Activated CD4-positive, alpha-beta T cell treated with anti-CD3 and anti-CD28 coated beads, Interleukin-2, amount 50 U/mL, for 4 hours (primary cell): ENCODE measurements at places on chromosomes 1 and 21.

GRCh38 chr1:231927431-231927830, 300.8 kb downstream of the DISC1 start:
- DNase-seq = no peak

DNA sequence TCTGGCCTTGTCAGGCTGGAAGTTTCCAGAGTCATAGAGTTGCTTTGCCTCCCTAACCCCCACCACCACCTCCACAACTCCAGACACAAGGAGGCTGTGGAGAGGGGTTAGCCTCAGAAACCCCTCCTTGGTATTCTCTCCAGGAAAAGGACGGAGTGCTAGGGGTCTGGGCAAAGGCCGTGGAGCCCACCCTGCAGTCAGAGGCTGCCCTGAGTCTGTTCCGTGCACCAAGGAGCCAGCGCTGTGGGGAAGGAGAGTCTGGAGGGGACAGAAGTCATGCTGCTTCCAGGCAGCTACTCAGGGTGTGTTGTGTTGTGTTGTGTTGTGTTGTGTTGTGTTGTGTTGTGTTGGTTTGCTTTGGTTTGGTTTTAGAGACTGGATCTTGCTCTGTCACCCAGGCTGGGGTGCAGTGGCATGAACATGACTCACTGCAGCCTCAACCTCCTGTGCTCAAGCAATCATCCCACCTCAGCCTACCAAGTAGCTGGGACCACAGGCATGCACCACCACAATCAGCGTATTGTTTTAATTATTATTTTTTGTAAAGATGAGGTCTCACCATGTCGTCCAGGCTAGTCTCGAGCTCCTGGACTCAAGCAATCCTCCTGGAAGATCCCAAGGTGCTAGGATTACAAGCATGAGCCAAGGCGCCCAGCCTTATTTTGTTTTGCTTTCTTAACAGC, 122.2 kb upstream of the TMEM51 start:
- no peak for DNase-seq

DNA sequence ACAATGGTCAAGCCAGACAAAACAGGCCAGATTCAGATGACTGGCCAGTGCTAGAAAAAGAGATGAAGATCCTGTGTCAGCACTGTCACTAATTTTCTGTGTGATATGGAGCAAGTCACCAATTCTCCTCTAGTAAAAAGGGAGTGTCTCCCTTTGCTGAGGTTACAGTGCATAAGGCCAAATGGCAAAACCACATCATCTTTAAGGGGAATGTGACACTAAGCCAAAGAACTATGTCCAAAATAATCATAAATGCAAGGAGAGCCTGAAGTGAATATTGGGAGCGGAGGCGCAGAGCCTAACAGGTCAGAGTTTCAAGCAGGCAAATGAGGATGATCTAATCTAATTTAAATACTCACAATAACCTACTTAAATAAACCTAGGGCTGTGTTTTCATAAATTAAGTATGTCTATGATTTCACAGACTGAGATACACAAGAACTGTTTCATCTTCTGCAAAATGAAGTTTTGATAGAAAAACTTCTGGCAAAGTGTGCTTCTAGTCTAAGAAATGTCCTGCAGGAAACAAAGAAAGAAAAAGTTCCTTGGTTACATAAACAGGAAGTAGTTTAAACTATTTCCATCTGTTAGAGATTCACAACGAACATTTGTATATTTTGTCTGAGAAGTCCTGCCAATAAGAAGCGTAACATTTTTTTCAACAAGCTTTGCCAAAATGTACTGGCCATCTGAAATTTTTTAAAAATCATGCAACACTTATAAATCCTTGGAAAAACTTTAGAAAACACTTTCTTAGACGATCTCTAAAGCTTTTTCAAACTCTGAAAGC, 290.2 kb downstream of the LRRC40 start:
- DNase-seq = no peak

DNA sequence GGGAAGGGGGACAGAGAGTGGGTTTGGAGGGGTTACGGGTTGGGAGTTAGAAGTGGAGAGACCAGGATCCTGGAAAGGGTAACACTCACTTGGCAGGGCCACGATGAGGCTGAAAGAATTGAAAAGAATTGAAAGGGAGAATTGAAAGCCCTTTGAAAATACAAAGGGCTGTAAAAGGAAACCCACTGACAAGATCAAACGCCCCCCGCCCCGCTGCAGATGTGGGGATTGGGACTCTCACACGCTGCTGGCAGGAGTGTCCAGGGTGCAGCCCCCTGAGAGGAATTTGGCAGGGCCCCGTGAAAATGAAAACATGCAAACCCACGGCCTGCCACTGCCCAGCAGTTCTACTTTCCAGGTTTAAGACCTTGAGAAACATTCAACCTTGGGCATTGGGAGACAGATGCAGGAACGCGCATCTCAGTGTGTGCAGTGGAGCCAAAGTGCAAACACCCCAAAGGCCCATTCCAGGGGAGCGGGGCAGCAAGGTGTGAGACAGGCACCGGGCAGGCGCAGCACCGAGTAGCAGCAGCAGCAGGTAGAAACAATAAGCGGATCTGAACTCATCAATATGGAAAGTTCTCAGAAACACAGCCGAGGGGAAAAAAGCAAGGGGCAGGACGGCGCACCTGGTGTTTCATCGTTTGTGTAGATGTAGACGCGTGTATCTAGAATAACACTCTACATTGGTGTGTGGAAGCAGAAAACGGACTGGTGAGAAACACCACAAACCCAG, 8.3 kb upstream of the TNFRSF1B start:
- peak; percentile 48 for DNase-seq

- peak; percentile 53 for DNase-seq
Measured at GRCh38 chr1:8510041-8510823, 192.3 kb downstream of the SLC45A1 start.

DNA sequence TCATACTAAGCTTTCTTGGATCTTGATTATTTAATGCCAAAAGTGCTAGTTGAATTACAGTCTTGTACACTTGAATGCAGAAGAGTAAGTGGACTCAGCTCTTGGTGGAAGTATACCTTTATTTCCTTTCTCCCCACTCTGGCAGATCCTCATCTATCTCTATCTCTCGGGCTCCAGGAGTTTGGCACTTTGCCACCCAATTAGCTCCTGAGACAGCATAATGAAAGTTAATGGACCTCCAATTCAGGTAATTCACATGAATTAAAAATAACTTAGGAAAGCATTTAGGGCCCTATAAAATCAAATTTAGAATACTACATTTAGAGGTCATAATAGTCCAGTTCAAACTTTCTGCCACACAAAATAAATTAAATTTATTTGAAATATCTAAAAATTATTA, 67.4 kb downstream of the OLFM3 start:
- DNase-seq = no peak

DNA sequence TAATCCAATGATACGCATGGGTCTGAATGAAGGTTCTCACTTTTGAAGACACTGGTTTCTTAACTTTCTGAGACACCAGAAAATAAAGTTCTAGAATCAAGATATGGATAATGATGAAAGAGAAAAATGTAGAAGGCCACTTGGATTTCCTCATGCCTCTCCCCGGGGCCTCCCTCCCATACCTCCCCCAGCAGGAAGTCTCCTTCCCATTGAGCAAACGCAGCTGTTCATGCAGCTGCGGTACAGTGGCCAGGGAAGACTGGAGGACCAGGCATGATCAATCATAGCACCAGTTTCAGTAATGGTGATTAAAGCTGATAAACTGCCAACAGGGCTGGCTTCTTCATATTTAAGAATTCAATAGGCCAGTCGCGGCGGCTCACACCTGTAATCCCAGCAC, 10.9 kb upstream of the UBR4 start:
- DNase-seq = no peak

DNA sequence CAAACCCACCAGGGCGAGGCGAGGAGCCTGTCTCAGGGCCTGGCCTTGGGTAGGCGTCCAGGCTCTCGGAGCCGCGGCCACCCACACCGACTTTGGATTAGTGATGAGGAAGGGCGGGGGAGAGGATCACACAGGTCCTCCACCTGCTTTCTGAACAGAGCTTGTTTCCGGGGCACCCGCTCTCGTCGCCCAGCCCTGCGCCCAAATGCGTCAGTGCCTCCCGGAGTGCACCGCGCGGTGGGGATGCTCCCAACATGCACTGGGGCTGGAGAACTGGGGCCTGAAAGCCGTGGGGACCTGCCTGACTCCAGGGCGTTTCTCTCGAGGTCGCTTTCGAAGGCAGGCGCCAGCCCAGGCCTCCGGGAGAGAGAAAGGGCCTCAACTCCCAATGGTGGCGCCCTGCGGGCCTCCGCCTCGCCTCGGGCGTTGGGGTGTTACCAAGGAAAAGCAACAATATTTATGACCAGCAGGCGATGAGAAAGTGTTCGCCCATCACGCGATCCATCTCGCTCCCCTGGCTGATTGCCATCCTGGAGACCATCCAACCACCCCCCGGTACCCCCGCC, 8.9 kb upstream of the LHX8 start:
- DNase-seq = no peak

DNA sequence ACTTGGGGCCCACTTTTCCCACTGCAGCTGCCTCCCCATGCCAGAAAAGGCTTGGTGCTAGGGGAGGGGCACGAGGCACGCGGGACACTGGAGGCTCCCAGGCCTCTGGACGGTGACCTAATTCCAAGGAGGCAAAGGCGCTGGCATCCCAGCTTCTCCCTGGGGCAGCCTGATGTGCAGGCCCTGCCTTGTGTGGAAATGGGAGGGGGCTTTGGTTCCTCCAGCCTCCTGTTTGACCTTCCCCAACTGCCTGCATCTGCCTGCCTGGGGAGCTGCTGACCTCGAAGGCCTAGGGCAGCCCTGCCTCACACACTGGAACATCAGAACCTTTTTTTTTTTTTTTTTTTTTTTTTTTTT, 39.9 kb downstream of the KIAA1614 start:
- DNase-seq = no peak

- no peak for DNase-seq
Measured at GRCh38 chr21:44571296-44571695, 2.2 kb upstream of the KRTAP10-4 start.

- no peak for DNase-seq
Measured at GRCh38 chr1:185500001-185500626, 183.1 kb upstream of the IVNS1ABP start.

- peak; percentile 9 for DNase-seq
Measured at GRCh38 chr1:218345673-218346390, 696 bp downstream of the TGFB2 start.

GRCh38 chr1:77506771-77507170, 175.7 kb downstream of the ZZZ3 start:
- DNase-seq = no peak

GRCh38 chr1:20729155-20729931, 3.2 kb downstream of the SH2D5 start:
- no peak for DNase-seq

- no peak for DNase-seq
Measured at GRCh38 chr1:246335151-246335550, 171.9 kb downstream of the SMYD3 start.

DNA sequence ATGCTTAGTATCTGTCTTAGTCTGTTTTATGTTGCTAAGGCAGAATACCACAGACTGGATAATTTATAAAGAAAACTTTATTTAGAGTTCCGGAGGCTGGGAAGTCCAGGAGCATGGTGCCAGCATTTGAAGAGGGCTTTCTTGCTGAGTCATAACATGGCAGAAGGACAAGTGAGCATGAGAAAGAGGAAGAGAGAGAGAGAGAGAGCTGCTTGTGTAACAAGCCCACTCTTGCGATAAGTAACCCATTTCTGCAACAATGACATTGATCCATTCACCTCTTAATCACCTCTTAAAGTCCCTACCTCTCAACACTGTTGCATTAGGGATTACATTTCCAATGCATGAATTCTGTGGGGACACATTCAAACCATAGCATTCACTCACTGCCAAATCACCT, 11.7 kb upstream of the MYOCOS start:
- DNase-seq = no peak

DNA sequence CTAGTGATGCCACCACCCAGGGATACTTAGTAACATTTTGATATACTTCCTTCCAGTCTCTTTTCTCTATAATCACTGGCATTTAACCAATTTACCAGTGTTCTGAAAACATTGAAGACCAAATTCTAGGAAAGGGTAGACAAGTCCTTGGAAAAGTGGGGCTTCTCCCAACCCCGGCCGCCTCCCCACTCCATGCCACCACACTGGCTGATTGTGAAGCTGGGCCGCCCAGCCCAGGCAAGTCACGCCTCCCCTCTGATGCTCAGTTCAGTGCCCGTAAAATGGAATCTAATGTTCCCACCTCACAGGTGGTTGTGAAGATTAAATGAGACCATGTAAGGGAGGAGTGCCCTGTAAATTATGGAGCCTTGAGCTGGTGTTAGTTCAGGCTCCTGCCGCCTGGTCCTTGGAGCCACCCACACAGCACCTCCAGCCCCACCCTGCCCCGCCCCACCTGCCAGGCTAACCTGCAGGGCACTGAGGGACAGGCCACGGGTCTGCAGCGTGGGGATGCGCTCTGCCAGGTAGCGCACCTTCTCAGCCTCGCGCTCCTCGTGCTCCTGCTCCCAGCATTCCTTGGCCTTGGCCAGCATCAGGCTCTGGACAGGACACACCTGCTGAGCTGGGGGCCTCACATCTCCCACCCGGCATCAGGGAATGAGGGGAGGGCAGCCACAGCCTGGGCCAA, 7.3 kb downstream of the TNNI1 start:
- DNase-seq = no peak

DNA sequence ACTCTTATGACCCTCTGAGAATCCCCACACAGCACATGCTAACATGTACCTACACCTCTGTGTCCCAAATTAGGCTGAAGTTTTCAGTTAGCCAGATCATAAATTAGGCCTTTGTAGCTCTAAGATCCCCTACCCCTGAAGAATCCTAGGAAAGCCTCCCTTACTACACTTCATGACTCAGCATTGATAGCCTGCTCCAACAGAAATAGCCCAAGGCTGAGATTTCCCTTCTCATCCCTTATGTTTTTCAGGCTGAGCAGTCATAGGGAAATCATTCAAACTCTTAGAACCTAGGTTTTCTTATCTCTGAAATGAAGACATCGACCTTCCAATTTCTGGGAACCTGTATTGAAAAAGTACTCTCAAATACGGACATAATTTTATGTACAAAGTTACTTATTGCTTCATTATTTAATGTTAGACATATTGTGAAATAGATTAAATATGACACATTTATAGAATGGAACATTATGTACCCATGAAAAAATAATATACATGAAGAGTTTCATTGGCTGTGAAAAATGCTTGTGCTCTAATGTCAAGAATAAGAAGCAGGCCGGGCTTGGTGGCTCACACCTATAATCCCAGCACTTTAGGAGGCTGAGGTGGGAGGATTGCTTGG, 122.4 kb upstream of the UBE2U start:
- no peak for DNase-seq

- no peak for DNase-seq
Measured at GRCh38 chr1:239913141-239913585, 178.5 kb upstream of the FMN2 start.

GRCh38 chr1:85991261-85991660, 165.3 kb downstream of the COL24A1 start:
- DNase-seq = no peak

- no peak for DNase-seq
Measured at GRCh38 chr1:28480308-28480707, 25.5 kb upstream of the RCC1 start.

DNA sequence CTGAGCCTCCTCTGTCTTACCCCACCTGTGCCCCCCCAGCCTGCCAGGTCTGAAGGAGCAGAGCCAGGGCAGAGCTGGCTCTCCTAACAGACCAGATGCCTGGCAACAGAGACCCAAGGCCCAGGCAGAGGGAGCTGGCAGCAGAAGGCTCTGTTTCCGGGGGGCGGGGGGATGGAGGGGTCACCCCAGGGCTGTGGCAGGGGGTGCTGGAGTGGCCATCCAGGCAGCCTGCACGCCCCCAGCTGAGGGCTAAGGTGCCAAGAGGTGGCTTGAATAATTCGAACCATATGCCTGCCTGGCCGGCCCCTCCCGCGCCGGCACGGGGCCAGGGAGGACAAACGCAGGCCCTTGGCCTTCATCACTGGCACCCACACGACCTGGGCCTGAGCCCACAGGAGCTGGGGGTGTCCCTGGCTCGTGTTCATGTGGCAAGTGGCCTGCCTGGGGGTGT, 16.0 kb upstream of the PLEKHG5 start:
- DNase-seq = no peak

GRCh38 chr1:185404907-185405568, 88.0 kb upstream of the IVNS1ABP start:
- no peak for DNase-seq
